Stimulated activated naive CD4-positive, alpha-beta T cell treated with Interleukin-2 at 50 U/mL for 16 hours (primary cell): ENCODE measurements at places on chromosomes 16 and 17.

DNA sequence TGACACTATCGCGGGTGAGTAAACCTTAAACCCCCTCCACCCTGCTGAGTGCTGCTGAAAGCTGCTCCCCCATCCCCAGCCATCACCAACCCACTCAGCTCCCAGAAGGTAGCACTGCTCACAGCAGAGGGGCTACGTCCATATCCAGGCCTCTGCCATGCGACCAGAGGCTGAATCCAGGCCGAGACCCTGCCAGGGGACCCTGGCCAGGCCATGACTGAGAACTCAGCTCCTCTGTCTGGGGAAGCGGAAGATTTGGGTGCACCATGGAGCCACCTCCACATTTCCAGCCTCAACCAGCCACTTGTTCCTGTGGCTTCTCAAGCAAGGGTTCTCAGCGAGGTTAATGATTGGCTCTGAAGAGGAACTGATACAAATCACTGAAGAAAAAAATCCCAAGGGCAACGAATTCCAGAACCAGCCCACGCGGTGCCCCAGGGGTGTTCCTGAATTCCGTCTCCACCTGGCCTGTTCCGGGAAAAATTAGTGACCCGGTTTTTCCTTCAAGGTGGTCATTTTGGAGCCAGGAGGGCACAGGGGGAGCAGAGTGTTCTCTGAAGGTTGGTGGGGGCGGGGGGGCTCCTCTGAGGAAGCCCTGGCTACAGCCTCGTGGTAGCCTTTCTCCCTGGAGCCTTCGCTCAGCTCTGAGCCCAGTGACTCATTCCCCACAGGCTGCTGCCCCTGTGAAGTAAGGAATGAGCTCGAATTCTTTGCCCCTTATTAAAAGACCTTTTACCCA is 9.3 kb upstream of the SLC16A5 start:
- no peak for DNase-seq

DNA sequence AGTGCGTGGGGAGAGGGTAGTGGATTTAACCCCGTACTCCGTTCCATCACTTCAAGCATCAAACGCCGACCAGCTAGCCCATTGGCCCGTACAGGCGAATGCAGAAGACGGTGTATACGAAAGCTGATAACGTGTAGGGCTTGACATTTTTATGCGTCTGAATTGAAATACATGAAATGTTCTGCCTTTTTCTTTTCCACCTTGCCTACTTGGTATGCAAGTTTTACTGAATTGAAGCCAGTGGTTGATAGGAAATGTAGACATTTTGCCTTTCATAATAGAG is 834 bp upstream of the STAT3 start:
- DNase-seq, result peak; percentile 89

DNA sequence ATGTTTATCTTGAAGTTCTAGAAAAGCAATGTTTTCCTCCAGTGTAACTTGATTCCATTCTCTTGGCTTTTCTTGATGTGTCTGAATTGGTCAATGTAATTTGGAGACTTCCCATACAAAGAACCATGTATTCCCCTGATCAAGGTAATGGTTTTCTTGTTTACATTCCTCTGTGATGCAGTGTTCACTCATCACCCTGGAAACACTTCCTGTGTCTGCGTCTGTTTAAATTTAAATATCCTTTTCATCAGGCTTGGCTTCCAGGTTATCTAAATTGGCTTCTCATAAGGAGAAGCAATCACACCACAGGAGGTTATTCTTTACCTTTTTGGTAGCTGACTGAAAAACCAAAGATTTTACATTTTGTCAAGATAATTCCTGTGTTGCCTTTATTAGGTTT is 237.3 kb upstream of the WSCD1 start:
- no peak for DNase-seq

DNA sequence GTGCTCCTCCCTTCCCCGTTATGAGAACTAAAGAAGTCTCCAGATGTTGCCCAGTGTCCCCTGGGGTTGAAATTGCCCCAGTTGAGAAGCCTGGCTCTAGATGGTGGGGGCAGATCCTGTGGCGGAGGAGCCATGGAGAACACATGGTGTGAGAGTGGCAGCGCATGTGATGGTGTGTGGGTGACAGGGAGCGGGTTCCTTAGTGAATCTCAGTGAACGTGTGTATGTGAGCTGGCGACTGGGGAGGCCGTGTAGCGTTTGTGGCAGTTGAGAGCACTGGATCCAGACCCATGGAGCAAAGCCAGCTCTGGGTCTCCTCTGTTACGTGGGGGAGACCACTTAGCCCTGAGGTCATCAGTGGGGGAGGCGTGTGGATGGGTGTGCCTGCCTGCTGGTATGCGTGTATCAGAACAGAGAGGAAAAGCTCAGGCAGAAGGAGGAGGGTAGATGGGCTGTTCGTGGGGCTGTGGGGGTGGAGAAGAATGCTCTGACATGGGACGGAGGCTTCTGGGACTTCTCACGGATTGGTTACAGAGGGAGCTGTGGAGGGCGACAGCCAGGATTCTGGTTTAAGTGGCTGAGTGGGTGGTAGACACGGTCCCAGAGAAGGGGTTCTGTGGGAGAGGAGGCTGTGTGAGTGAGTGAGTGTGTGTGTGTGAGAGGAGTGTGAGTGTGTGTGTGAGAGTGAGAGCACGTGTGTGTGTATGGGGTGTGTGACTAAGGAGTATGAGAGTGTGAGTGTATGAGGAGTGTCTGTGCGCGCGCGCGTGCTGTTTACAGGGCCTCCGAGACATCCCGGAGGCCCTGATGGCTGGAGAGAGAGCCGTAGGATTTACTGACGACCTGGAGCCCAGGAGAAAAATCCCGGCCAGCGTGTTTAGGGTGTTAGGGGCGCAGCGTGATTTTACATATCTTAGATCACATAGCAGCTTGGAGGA is 193.8 kb downstream of the SNX29 start:
- DNase-seq, result no peak

- DNase-seq, result no peak
These were observed 5.8 kb downstream of the CMC2 start for GRCh38 chr16:81000873-81001272.

GRCh38 chr16:57537581-57538234 is 1.3 kb upstream of the CCDC102A start:
- no peak for DNase-seq

- no peak for DNase-seq
These were observed 9.2 kb downstream of the AHSP start for GRCh38 chr16:31536804-31537361.

- DNase-seq, result no peak
These were observed 1012.4 kb downstream of the KCNJ18 start for GRCh38 chr17:22704674-22705073.

GRCh38 chr16:47728205-47728604 is 267.1 kb downstream of the PHKB start:
- DNase-seq, result no peak

GRCh38 chr16:67105246-67105645 is 4.5 kb upstream of the PHAF1 start:
- DNase-seq, result no peak

- no peak for DNase-seq
These were observed 27.1 kb downstream of the ARSG start for GRCh38 chr17:68318103-68318991.

GRCh38 chr17:53017227-53017626 is 805.5 kb upstream of the KIF2B start:
- no peak for DNase-seq

- DNase-seq, result no peak
These were observed 39.0 kb downstream of the SOST start for GRCh38 chr17:43719578-43719977.

GRCh38 chr16:8622315-8622656 is 788 bp downstream of the METTL22 start:
- no peak for DNase-seq

DNA sequence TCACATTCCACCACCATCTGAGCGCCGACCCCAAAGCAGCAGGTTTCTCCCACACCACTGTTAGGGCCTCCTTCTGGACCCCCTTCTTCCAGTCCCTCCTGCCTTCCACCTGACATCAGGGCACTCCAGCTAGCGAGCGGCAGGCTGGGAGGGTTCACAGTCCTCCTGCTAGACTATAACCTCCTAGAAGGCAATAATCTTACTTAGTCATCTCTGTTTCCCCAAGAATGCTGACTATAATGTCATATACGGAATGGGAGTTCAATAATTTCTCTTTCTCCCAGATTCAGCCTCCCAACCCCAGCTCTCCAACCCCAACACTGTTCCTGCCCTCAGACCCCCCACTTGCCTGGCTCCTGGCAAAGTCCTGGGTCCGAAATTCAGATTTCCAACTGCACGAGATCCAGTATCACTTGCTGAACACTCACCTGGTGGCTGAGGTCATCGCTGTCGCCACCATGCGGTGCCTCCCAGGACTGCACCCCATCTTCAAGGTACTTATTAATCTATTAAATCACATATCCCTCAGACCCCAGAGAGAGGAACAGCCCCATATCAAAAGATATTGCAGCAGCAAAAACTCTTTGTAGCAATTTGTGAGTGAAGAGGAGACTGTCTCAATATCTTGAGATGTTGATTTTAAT is 5.6 kb downstream of the ALOX12 start:
- peak; percentile 23 for DNase-seq

GRCh38 chr17:78498848-78499247 is 78.3 kb downstream of the DNAH17 start:
- no peak for DNase-seq

DNA sequence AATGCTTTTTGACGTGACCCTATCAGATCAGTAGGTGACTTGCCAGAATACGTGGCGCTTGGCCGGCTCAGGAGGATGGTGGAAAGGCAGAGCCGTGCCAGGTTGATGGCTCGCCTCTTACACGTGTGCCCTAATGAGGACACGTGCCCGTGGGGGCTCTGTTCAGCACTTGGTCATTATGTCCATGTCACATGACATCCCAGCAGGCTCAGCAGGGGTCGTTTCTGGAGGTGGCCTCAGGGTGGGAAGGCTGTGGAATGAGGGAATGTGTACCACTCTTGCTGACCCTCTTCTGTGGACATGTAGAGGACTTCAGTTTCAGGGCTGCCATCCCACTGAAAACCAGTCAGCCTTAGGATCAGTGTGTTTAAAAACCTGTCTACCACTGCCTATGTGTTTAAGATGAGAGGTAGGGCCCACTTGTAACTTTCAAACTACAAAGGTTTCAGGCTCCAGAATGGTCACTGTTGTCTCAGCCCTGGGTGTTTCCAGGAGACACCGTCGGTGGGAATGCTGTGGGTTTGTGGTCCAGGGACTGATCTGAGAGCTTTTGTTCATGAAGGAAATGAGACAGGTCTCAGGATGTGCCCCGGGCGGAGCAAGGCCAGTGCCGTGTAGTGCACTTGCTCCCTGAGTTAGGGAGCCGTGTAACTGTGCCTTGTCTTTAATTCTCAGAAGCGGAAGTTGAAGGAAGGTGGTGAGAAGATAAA is 12.1 kb downstream of the UBN1 start:
- no peak for DNase-seq
